ENCODE measurements at places on chromosomes 5 and 9.

GRCh38 chr9:93595461-93595860, 19.1 kb downstream of the PHF2 start:
- no peak for DNase-seq

DNA sequence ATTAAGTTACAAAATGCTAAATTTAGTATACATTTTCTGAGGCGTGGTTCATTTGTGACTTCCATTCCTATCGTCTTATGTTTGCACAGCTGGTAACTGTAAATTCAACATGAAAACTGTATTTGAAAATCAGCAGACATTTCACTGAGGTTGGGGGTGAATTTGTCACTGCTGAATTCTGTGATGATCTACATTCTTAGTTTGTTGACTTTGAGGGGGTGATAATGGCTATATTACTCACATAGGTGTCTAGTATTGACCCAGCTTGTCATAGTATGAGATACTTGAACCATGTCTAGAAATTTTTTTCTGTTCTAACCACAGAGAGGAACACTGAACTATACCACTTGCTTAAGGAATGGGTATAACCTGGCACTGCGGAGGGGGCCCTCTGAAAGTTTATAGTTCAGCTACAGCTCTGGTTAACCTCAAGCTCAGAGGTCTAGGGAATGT, 313.3 kb downstream of the PIK3R1 start:
- no peak for DNase-seq

GRCh38 chr9:37442556-37442955, 20.1 kb downstream of the GRHPR start:
- no peak for DNase-seq

GRCh38 chr9:36738318-36738976, 165.8 kb downstream of the MELK start:
- no peak for DNase-seq

- DNase-seq: no peak
These were observed 81.7 kb upstream of the LMX1B start for GRCh38 chr9:126532019-126532462.
